Left renal pelvis (tissue), 4 donors: ENCODE measurements at places on chromosomes 4 and X.

DNA sequence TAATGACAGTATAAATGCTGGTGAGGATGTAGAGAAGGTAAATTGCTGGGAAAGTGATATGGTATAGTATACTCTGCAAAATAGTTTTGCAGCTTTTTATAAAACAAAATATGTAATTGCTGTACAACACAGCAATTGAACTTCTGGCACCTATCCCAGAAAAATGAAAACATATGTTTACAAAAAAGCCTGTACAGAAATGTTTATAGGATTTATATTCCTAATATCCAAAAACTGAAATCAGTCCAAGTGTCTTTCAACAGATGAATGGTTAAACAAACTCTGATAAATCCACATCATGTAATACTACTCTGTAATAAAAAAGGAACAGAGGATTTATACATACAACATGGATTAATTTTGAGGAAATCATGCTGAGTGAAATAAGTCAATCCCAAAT is 198.4 kb upstream of the ACTRT1 start:
- no peak for DNase-seq

DNA sequence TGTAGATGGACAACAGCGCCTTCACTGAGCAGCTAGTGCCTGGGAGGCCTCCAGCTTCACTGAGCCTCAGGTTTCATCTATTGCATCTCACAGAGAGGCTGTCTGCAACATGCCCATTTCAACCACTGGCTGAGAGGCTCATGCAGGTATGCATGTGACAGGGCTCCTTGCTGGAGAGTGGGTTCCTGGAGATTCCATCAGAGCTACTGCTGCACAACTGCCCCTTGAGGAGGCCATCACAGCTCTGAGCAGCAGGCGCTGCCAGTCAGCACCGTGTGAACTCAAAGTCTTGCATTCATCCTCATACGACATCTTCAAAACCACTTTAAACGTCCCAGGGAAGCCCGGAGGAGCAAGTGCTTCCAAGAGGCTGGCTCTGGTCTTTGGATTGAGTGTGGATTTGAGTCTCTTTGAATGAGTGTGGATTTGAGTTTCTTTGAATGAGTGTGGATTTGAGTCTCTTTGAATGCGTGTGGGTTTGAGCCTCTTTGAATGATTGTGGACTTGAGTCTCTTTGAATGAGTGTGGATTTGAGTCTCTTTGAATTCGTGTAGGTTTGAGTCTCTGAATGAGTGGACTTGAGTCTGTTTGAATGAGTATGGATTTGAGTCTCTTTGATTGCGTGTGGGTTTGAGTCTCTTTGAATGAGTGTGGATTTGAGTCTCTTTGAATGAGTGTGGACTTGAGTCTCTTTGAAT is 8.7 kb downstream of the P2RY8 start:
- DNase-seq = no peak

DNA sequence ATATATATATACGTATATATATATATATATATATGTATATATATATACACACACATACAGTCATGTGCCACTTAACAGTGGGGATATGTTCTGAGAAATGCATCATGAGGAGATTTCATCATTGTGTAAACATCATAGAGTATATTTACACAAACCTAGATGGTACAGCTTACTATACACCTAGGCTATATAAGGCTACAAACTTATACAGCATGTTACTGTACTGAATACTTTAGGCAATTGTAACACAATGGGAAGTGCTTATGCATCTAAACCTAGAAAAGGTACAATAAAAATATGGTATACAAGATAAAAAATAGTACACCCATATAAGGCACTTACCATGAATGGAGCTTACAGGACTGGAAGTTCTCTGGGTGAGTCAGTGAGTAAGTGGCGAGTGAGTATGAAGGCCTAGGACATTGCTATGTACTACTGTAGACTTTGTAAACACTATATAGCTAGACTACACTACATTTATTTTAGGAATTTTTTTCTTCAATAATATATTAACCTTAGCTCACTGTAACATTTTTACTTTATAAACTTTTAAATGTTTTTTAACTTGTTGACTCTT is 13.2 kb upstream of the CCSER1 start:
- DNase-seq = no peak

GRCh38 chr4:31084806-31085416 is 364.7 kb downstream of the PCDH7 start:
- no peak for DNase-seq

GRCh38 chr4:100889898-100890297 is 372.1 kb upstream of the EMCN start:
- DNase-seq = no peak

GRCh38 chr4:44326741-44327140 is 121.9 kb downstream of the KCTD8 start:
- DNase-seq = no peak

DNA sequence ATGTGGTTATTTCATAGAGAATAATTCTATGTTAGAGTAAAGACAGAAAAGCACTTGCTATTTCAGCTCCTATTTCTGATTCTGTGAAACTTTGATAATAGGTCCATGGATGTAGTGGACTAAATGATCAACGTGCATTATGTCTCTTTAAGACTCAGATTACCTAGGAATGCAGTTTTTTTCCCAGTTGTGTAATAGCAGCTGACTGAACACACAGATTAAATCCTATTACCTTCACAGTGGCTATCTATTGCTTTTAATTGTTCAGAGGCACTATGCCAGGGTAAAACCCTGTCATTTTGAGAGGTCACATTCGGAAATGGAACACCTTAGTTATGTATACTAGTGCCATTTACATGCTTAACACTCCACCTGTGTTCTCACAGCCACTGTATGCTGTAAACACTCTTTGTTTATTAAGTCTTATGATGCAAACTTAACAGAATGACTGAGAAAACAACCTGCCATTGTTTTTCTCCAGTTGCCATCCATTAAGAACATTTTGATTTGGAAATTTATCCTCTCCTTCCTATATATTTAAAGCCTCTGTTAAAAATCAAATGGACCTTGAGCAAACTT is 70.5 kb downstream of the HPGD start:
- no peak for DNase-seq

- no peak for DNase-seq
Measured at GRCh38 chrX:138923805-138924204, 212.3 kb upstream of the FGF13 start.

DNA sequence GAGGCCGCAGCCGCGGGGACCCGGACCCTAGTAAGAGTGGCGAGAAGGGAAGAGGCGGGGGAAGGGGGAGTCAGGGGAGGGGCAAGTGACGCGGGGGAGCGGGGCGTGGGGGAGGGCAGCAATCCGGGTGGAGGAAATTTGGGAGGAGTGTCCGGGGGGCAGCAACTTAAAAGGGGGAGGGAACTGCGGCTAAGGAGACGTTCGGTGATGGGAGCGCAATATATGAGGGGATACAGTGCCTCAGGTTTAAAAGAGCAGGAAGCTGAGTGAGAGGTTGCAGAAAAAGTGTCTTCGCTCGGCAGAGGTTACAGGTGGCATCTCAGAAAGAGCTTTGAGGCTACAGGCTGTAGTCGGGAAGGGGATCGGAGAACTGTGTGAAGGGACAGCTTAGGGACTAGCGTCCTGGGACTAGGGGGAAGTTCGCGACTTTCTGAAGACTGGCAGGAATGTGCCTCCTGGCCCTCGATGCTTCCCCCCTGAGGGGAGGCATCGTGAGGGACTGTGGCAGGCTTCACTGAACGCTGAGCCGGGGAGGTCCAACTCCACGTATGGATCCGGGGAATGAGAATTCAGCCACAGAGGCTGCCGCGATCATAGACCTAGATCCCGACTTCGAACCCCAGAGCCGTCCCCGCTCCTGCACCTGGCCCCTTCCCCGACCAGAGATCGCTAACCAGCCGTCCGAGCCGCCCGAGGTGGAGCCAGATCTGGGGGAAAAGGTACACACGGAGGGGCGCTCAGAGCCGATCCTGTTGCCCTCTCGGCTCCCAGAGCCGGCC is 519 bp downstream of the FOXO4 start:
- DNase-seq = no peak

- DNase-seq = no peak
Measured at GRCh38 chrX:13547671-13548070, 21.7 kb upstream of the EGFL6 start.

- no peak for DNase-seq
Measured at GRCh38 chr4:124104101-124104500, 608.4 kb downstream of the ANKRD50 start.
